Dermis blood vessel endothelial cell (primary cell): ENCODE measurements at places on chromosomes 2 and 18. TPM values are rescaled to one million over a fixed set of nuclear protein-coding genes. Genes with fewer than 3 reads are reported as not detected.

ANKRD36C gene
- total RNA-seq: 38.0 and 56.8 TPM in 2 replicates

G6PC2 gene
- not detected in 2 replicates for total RNA-seq

ITGB6 gene
- 0.85 and 1.3 TPM in 2 replicates for total RNA-seq

VIL1 gene
- total RNA-seq: not detected in 2 replicates

IL1R1 gene
- 24.2 and 24.7 TPM in 2 replicates for total RNA-seq
